ENCODE measurements at places on chromosomes 4 and X. TPM values are rescaled to one million over a fixed set of nuclear protein-coding genes. Genes with fewer than 3 reads are reported as not detected.

GRCh38 chr4:8227201-8227770 is 28.2 kb downstream of the SH3TC1 start:
- ATAC-seq = no peak

DNA sequence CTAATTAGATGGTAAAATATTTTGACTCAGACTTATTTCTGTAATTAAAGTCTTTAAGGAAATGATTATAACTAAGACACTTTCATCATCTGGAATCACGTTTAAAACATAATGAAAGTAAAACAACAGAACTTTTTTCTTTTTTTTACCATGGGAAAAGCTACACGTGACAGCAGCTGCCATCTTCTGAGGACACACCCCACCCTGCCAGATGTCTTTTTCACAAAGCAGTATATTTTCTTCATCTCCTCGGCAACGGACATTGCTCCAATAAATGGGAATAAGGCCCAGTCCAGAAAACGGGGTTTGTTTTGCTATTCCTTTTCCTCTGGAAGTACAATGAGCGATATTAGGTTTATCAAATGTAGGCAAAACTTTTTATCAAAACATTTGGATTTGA is 17.5 kb downstream of the PRSS12 start:
- ATAC-seq = no peak

DNA sequence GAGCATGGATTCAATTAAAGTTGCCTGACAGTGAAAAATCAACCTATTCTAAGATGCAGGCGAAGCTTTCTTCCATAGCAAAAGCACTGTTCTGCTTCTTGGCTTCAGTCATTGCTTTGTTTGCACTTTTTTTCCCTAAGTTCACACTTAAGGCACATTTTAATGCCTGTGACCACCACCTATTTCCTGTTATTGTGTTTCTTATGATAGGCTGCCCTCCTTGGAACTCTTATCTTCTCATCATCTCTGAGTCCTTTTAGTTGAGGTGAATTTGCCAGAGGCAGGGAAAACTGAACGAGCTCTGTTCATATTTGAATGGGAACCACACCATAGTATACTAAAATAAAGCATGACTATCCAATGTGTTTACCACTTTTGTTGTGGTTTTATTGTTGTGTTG is 119.8 kb downstream of the SPCS3 start:
- ATAC-seq = no peak

- ATAC-seq = no peak
Observed at GRCh38 chr4:177393236-177393635, 49.0 kb downstream of the AGA start.

DNA sequence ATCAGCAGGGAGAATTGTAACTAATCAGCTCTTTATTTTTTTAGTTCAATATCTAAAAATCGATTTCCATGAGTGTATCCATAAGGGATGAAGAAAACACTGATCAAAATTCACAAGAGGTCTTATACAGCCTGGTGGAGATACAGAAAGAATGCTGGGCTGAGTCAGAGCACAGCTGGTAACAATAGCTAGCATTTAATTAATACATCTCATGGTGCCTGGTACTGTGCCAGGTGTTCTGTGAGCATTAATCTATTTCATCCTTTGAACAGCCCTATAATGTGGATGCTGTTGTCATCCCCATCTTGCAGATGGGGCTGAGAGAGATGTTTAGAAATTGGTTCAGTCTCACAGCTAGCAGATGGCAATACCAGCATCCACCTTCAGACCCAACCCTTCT is 250.9 kb upstream of the RPS6KA3 start:
- no peak for ATAC-seq

Gene TKTL1
- 1.2 TPM for total RNA-seq

Gene ARR3
- total RNA-seq = not detected

Gene RNF212
- 8.1 TPM for total RNA-seq

Data from motor neuron (in vitro differentiated cells).